ENCODE measurements at places on chromosomes 3 and 15.

GRCh38 chr3:23161308-23161707 is 41.8 kb upstream of the UBE2E2 start:
- DNase-seq: no peak

- DNase-seq: no peak
These were observed 14.9 kb downstream of the ATXN7 start for GRCh38 chr3:63878394-63879060.

DNA sequence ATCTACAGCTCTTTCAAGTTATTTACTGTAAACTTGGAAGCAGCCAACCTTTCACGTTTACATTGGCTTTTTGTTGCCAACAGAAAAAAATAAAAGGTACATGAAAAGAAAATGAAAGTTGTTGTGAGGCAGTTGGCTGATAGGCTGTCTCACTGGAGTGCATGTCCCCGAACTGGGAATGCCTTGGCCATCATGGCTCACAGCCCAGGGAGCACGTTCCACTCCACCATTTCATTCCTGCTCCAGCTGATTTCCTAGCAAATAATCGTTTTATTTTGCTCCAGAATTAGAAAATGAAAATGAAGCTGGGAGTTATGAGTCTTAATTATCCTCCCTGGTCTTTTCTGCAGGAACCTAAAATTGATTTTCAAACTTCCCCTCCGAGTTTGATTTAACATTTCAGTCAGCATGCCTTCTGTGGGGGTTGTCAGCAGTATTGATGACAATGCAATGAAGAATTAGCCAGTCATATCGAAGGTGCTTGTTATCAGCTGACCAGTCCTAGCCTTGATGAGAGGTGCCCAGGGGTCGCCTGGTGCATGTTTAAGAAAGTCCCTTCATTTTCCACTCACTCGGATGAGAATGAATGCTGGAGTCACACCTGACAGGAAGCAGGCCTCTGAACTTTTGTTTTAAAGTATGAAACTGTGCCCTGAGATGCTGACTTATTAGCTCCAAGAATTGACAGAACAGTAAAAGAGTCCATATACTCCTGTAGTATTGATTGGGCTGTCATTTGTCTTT is 293.7 kb upstream of the TRIM42 start:
- no peak for DNase-seq

GRCh38 chr3:143839980-143840379 is 8.3 kb downstream of the SLC9A9 start:
- DNase-seq: no peak

GRCh38 chr3:115388166-115388565 is 235.1 kb upstream of the GAP43 start:
- no peak for DNase-seq

DNA sequence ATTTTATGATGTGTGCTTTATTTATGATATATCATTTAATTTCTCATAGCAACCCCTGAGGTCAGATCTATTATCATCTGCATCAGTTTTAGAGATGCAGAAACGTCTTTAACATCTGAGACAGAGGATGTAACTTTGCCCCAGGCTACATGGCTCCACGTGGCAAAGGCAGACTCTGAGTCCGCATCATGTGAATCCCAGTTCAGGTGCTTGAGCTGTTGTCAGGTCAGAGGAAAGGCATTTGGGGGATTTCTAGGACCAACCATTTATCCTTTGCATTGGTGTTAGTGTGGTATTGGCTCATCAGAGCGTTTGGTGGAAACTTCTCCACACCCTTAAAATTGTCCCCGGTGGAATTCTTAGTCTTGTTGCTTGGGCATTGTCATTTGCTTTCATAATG is 10.8 kb downstream of the CACNA2D3 start:
- no peak for DNase-seq

- DNase-seq: no peak
These were observed 38.7 kb upstream of the FBN1 start for GRCh38 chr15:48683991-48684765.

- no peak for DNase-seq
These were observed 45.4 kb downstream of the LIPC start for GRCh38 chr15:58477170-58477569.

- DNase-seq: no peak
These were observed 507.8 kb downstream of the TUSC7 start for GRCh38 chr3:117217355-117217754.

DNA sequence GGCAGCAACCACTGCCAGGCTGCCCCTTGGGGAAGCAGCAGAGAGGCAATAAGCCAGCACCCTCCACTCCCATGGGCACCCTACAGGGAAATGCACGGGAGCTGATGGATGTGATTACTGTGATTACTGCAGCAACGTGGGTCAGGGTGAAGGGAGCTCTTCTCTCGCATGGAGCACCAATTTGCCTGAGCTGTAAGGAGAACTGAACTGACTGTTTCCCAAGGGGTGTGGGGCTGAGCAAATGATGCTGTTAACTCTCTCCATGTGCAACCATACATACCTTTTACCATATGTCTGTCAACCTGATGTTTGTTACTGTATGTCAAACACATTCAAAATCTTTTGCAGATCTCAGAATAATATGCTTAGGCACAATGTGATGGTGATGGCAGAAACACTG is 680.6 kb downstream of the SQOR start:
- no peak for DNase-seq

GRCh38 chr3:139764936-139765335 is 87.2 kb upstream of the NMNAT3 start:
- no peak for DNase-seq
